ENCODE measurements at places on chromosomes 7 and 10.

DNA sequence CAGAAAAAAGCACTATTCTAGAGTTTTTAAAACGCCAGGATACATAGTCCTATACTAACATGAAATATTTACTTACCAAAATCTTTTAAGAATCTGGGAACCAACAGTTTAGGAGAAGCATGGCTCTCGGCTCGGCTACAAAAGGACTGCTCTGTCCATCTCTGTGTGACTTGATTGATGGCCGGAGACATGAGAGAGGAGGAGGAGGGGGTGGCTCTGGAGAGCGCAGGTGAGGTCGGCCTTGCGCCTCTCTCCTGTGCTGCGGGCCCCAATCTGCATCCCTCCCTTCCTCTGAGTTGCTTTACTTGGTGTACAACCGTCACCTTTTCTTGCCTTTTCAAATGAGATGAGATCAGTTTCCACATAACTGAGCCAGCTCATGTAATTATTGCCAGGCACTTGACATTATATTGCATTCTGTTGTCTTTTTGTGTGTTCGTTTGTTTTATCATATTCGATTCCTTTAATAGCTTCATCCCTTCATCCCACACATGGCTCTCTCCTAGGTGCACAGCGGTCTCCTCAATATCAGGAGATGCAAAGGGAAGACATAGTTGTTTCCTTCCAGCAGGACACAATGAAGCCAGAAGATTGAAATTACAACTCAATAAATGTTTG, 87.8 kb upstream of the KLF6 start:
- DNase-seq, result no peak

GRCh38 chr7:50363327-50364060, 59.0 kb downstream of the IKZF1 start:
- no peak for DNase-seq

GRCh38 chr10:62459072-62459471, 84.9 kb downstream of the ZNF365 start:
- DNase-seq, result no peak

- no peak for DNase-seq
Measured at GRCh38 chr7:27143950-27144780, 684 bp upstream of the HOXA5 start.

- DNase-seq, result no peak
Measured at GRCh38 chr7:24714676-24715010, 42.6 kb downstream of the GSDME start.

All from AG04449 (cell line).